Brain microvascular endothelial cell (primary cell): ENCODE measurements at places on chromosomes 12 and 14.

DNA sequence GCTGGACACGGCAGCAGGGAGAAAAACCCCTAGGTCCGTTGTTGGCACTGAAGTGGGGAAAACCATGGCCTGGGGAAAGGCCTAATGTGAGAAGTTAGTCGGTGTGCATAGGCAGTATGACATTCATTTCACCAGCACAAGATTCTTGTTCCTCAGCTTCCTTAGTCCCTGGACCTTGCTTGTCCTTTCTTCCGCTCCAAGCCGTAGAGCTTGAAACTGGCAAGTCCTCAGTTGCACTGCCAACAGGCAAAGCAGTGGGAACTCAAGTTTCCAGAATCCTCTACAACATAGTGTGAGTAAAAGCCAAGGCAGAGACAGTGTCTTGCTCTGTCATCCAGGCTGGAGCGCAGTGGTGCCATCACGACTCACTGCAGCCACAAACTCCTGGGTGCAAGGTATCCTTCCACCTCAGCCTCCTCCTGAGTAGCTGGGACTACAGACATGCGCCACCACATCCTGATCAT is 138.5 kb upstream of the AMIGO2 start:
- DNase-seq = no peak

- DNase-seq = no peak
These were observed 15.5 kb upstream of the PRPF39 start for GRCh38 chr14:45068396-45068795.

GRCh38 chr12:25977047-25977446 is 18.6 kb downstream of the RASSF8 start:
- DNase-seq = no peak

DNA sequence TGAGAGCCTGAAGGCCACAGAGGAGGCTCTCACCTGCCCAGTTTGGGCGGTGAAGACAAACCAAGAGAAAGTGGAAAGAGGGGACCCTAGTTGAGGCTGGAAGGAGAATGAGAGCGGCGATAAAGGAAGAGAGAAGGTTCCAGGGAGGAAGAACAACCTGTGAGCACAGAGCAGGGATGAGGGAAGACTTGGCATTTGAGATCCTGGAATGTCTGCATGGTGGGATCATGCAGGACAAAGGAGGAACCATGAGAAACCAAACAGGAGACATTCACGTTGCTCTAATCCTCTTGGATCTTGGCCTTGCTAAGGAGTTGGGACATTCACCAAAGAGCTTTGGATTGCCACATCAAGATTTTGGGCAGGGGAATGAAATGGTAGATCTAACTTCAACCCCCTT is 22.9 kb upstream of the RBM19 start:
- DNase-seq = no peak

GRCh38 chr12:105235281-105235731 is 668 bp downstream of the APPL2 start:
- DNase-seq = no peak

DNA sequence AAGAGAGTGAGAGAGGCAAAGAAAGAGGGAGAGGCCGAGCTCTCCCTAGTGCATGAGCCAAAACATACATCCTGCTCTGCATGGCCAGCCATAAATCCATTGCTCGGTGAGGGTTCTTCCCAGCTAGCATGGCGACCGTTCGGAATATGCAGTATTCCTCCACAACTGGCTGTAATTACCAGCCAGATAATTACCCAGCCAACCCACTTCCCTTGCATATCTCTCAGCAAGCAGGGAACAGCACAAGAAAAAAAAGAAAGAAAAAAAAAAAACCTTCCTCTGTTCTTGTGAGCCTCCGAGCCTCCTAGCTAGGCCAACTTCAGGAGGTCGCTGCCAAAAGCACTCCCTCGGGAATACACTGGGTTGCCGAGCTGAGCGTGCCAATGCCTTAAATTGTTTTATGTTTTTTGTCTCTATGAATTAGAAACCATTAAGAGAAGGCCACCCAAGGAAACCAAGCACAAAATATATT is 567.9 kb downstream of the MED13L start:
- no peak for DNase-seq

DNA sequence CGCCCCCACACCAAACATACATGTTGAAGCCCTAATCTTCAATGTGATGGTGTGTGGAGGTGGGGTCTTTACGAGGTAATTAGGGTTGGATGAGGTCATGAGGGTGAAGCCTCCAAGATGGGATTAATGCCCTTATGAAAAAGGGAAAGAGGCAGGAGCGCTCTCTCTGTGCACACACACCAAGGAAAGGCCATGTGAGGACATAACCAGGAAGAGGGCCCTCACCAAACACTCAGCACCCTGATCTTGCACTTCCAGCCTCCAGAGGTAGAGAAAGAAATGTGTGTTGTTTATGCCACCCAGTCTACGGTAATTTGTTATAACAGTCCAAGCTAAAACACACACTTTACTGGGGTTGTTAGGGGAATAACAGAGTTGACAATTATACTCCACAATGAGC is 14.6 kb upstream of the PITPNM2 start:
- DNase-seq = no peak

GRCh38 chr12:95198914-95199313 is 18.4 kb downstream of the FGD6 start:
- DNase-seq = no peak

- no peak for DNase-seq
These were observed 325.5 kb downstream of the DPF3 start for GRCh38 chr14:72568296-72568992.

DNA sequence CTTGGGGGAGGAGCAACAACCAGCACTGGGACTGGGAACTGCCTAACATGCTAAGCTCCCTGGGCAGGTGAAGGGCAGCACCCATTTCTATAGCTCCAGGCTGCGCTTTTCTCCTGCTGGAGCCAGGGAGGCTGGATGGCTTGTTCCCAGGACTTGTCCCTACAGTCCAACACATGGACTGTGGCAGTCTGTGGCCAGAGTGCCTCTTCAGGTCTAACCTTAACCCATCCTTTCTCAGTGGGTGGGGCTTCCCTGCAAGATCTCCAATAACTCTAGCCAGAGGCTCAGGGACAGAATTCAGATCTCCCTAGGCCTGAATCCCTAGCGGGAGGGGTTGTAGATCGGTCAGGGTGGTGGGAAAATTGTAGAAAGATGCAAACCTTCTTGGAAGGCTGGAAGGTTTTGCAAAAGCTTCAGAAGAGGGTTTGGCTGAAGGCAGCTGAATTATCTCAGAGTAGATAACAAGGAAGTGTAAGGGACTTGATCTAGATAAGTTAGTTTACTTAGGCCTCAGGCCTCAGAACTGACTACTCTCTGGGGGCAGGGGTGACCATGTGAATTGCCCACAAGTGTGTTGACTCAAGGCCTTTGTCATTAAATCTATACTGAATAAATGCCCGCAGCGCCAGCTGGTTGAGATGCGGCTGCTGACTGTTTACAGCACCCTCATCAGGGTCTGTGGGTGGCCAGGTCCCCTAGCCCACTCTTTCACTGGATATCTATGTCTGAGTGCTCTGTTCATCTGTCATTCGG is 60.7 kb downstream of the SSPN start:
- peak; percentile 61 for DNase-seq

- DNase-seq = no peak
These were observed 32.2 kb upstream of the BCL11B start for GRCh38 chr14:99304208-99304607.

DNA sequence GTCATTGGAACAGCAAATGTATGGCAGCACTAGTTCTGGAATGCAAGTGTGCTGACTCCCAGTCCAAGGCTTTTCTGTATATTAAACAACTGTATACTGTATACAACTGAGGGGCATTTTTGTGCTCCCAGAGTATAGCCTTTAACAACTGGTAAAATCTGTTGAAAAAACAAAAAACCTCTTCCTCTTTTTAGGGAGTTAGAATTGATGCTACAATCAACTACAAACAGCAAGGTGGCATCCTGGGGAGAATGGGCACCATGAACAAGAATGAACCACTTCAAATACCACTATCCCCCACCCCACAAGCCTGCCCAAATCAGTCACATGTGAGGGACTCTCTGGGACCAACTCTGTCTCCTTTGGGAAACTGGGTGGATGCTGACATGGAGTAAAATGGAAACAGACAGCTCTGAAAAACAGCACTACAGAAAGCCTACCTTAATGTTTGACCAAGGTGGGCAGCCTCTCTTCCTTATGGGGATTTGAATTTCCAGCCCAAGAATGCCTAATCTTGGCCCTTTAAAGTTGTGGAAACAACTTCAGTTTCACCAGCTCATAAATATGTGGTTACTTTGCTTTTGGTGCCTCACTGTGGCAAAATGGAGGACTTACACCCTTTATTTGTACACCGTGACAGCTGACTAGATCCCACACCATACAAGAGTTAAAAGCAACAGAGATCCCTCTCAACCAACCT is 7.5 kb downstream of the VTI1B start:
- DNase-seq = peak; percentile 61

DNA sequence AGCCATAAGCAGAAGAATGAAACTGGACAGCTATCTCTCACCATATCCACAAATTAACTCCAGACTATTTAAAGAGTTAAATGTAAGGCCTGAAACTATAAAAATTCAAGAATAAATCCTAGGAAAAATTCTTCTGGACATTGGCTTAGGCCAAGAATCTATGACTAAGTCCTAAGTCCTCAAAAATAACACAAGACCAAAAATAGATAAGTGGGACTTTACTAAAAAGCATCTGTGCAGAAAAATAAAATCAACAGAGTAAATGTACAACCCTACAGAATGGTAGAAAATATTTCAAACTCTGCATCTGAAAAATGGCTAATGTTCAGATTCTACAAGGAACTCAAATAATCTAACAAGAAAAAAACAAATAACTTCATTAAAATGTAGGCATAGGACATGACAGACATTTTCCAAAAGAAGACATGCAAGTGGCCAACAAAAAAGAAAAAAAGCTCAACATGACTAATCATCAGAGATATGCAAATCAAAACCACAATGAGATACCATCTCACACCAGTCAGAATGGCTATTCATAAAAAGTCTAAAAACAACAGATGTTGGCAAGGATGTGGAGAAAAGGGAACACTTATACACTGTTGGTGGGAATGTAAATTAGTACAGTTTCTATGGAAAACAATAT is 61.0 kb upstream of the PPFIA2 start:
- DNase-seq = peak; percentile 36

- no peak for DNase-seq
These were observed 323.3 kb upstream of the E2F7 start for GRCh38 chr12:77388445-77389265.

- DNase-seq = peak; percentile 39
These were observed 85.4 kb downstream of the PTCSC3 start for GRCh38 chr14:36091096-36091495.

DNA sequence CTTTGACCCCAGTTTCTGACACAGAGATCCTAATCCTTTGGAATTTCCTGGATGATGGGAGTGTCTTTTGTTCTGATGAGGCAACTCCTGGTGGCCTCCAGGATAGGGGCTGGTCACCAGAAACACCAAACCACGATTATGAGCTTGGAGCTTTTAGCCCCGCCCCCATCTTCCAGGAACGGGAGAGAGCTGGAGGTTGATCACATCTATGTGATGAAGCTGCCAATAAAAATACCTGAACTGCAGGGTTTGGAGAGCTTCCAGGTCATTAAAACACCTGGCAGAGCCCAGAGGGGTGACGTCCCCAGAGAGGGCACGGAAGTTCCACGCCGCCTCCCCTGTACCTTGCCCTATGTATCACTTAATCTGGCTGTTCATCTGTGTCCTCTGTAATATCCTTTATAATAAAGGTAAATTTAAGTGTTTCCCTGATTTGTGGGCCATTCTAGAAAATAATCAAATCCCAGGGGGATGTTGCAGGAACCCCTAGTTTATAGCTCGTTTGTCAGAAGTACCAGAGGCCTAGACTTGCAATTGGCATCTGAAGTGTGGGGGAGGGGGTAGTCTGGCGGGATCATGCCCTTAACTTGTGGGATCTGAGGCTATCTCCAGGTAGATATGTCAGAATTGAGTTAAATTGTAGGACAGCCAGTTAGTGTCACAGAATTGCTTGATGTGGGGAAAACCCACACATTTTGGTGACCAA is 21.2 kb downstream of the APPL2 start:
- DNase-seq = no peak

DNA sequence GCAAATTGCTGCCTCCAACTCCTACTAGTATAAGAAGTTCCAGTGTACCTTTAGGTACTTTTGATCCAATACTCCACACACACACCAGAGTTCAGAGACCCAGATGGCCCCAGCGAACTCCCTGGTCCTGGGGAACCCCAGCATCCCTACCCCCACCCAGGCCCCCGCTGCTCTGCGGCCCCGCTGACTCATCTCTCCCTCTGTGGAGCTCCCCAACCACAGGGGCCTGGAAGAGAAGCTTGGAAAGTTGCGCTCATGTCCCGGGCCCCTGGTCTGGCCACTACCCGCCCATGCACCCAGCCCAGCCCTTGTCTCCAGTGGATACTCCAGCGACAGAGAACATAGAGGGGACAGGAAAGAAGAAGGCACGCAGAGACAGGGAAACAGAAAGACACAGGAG is 4.2 kb upstream of the SP7 start:
- no peak for DNase-seq

- no peak for DNase-seq
These were observed at the start of gene GZMB for GRCh38 chr14:24634158-24634557. Gene GZMB (minus strand): TSS chr14:24634190. CDS start chr14:24634160, 30 bp downstream.

DNA sequence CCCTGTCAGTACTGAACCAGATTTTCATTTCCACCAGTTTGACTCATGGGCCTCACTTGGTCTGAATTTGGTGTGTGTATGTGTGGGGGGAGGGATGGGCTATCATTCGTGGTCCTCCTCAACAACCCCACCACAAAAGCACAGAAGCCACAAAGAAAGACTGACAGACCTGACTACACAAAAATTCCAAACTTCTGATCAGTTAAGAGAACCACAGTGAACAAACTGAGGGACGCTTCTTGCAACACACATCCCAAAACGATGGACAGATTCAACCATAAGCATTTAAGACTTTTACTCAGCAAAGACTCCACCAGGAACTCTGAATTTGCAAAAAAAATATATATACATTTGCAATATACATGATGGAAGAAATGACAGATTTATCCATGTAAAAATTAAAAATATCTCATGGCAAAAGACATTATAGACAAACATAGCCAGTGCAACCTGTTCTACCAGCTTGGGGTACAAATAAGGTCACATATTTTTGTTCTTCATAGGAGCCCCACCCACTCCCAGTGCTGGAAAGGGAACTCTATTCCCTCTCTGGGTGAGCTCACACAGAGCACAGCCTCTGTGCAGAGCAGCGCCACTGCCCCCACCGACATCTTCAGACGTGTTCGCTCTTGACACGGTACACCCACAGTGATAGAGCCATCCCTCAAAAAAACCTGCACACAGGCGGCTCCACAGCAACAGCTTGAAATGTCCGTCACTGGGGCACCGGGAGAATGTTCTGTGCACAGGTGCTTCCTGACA is 49.7 kb downstream of the JAG2 start:
- no peak for DNase-seq

GRCh38 chr12:46126050-46126727 is 135.8 kb upstream of the SCAF11 start:
- no peak for DNase-seq

DNA sequence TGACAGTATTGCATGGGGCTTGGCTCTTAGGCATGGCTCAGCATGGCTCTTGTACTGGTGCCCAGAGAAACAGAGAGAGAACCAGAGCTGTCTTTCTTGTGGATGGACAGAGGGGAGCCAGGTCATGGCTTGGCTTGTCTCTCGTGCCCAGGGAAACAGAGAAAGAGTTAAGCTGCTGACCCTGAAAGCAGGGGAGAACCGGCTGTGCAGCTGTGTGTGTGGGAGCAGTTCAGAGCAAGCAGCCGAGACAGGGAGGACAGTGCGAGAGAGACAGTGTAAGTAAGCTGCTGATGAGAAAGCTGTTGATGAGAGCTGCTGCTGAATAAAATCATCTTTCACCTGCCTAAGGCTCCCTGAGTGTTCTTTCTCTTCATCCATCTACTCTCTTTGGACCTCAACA is 61.3 kb upstream of the DDHD1 start:
- DNase-seq = no peak

- DNase-seq = no peak
These were observed 9.7 kb upstream of the GAPDH start for GRCh38 chr12:6524648-6525047.

GRCh38 chr12:57205931-57206330 is 10.7 kb upstream of the NXPH4 start:
- DNase-seq = no peak
